Vagina (tissue), 2 donors: ENCODE measurements at places on chromosomes 6 and 20. TPM values are rescaled to one million over a fixed set of nuclear protein-coding genes. Genes with fewer than 3 reads are reported as not detected.

GRCh38 chr20:32830437-32830836 is 10.7 kb downstream of the MAPRE1 start:
- no peaks in the 10 kb centered on the region for H3K27me3 ChIP-seq
- H3K27ac ChIP-seq = no peak overlapping the region
- peaks cover 32% of the 10 kb centered on the region for H3K36me3 ChIP-seq
- no peak overlapping the region for H3K4me3 ChIP-seq
- peaks cover 23% of the 10 kb centered on the region for H3K4me1 ChIP-seq

- H3K36me3 ChIP-seq = no peaks in the 10 kb centered on the region
- H3K4me1 ChIP-seq = no peaks in the 10 kb centered on the region
- H3K4me3 ChIP-seq = no peak overlapping the region
- no peaks in the 10 kb centered on the region for H3K27me3 ChIP-seq
Measured at GRCh38 chr6:76465410-76465809, 392.9 kb upstream of the IMPG1 start.

Gene NINL
- 11.5 TPM for total RNA-seq

DNA sequence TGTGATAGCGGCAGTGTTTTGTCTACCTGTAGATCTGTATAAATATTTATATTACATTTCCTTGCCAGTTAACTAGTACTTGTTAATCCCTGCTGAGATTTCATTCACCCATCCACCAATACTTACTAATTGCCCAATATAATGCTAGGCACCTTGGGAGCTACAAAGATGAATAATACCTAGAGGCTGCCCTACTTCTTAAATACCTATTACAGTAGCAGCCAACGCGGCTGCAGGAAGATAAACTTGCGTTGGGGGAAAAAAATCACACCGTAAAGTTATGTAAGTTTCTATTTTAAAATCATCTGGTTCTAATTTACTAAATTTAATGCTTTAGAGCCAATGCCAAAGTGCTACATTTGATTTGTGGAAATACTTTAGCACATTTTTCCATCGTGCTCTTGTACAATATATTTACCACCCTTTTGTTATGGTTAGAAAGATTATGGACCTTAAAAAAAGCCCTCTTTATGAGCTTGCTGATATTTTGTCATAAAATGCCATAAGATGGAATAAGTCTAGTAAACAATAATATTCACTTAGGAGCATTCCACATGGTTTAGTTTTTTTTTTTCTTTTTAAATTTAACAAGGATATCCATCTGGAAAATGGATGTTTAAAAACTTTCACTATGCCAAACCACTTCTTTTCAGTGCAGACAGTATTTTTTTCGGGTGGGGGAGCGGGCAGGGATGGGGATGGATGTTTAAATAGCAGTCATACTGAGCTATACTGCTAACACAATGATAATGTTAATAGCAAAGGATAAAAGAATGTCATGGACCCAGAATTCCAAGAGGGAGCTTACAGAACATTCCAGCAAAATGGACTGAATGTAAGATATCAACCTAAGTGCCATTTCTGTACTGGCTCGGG is 13.2 kb upstream of the NEDD9 start:
- no peaks in the 10 kb centered on the region for H3K36me3 ChIP-seq
- peak overlapping the region; percentile 49 for H3K27ac ChIP-seq
- DNase-seq = no peak

Gene TAF8
- 35.6 TPM for total RNA-seq

Gene ACSS1
- total RNA-seq = 26.3 TPM

Gene RAD21L1
- total RNA-seq = not detected

DNA sequence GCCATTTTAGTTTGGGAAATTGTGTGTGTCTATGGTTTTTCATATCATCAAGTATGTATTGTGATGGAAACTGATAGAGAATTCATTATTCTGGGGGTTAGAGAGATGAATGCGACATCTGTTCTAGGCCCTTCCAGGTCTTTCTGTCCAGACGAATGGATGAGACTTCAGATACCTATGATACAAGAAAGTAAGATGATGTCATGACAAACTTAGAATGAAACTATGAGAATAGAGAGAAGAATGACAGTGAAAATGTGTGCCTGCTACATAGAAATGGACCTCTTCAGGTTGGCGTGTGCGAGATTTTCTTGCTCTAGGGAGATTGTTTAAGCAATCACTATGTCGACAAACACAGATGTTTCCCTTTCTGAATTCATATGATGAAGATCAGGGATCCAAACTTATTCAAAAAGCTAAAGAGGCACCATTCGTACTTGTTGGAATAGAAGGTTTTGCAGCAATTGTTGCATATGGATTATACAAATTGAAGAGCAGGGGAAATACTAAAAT is 76.1 kb downstream of the SCAND1 start:
- H3K4me3 ChIP-seq = no peak overlapping the region
- H3K27me3 ChIP-seq = no peaks in the 10 kb centered on the region
- no peaks in the 10 kb centered on the region for H3K36me3 ChIP-seq
- H3K27ac ChIP-seq = no peak overlapping the region

- H3K36me3 ChIP-seq = no peaks in the 10 kb centered on the region
- peaks cover 11% of the 10 kb centered on the region for H3K4me1 ChIP-seq
- no peak overlapping the region for H3K27ac ChIP-seq
Measured at GRCh38 chr6:86934365-86934764, 3.0 kb upstream of the HTR1E start.

Gene NKX2-4
- not detected for total RNA-seq

GRCh38 chr20:2767768-2768631 is 32.4 kb downstream of the CPXM1 start:
- no peaks in the 10 kb centered on the region for H3K36me3 ChIP-seq
- H3K27ac ChIP-seq = no peak overlapping the region
- H3K27me3 ChIP-seq = no peaks in the 10 kb centered on the region
- peaks cover 15% of the 10 kb centered on the region for H3K4me1 ChIP-seq
- DNase-seq = no peak

Gene ADAT2
- total RNA-seq = 5.9 TPM

Gene PNPLA1
- total RNA-seq = not detected

Gene FAM83B
- 35.8 TPM for total RNA-seq

GRCh38 chr6:127300411-127300810 is 33.7 kb downstream of the RNF146 start:
- no peak overlapping the region for H3K4me3 ChIP-seq
- no peak for DNase-seq
- H3K27ac ChIP-seq = no peak overlapping the region
- H3K36me3 ChIP-seq = no peaks in the 10 kb centered on the region
- H3K4me1 ChIP-seq = peaks cover 20% of the 10 kb centered on the region
